ENCODE measurements at places on chromosomes 5 and 9. TPM values are rescaled to one million over a fixed set of nuclear protein-coding genes. Genes with fewer than 3 reads are reported as not detected.

DNA sequence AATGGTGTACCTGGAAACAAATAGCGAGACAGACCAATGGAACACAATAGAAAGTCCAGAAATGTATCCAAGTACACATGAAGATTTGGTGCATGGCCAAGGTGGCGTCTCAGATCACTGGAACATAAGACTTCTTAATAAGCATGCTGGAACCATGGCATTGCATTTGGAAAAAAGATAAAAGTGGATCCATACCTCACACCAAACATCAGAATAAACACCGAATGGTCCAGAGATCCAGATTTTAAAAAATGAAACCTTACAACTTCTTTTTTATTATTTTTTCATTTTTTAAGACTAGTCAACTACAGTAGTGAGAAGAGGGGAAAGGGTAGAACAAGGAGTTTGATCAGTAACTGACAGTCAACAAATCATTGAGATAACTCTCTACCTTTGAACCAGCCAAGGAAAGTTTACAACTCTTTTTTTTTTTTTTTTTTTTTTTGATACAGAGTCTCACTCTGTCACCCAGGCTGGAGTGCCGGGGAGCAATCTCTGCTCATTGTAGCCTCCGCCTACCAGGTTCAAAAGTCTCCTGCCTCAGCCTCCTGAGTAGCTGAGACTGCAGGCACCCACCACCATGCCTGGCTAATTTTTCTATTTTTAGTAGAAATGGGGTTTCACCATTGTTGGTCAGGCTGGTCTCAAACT, 8.8 kb upstream of the DUSP1 start:
- DNase-seq, result no peak

- no peak for DNase-seq
These were observed 340.3 kb downstream of the KDM4C start for GRCh38 chr9:7097785-7098752.

DNA sequence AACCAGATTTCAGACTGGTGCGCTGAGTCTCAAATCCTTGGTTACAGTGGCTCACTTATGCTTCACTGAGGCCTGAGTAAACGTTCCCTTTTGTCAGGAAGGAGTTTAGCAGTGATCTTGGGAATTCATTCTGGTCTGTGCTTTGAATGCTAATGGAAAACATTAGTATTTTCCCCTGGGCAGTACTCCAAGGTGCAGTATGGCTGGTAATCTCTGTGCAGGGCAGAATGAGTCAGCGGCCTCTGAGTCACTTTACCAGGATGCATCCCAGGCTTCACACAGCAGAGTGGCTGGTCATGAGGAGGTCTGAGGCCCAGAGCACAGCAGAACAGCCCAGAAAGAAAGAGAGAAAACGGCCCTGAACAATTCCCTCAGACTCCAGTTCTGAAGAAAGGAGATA, 54.0 kb downstream of the PCA3 start:
- DNase-seq, result peak; percentile 98

- no peak for DNase-seq
These were observed 56.1 kb downstream of the PTCH1 start for GRCh38 chr9:95460518-95461164.

GRCh38 chr9:68493541-68493940, 47.1 kb downstream of the TMEM252 start:
- no peak for DNase-seq

DNA sequence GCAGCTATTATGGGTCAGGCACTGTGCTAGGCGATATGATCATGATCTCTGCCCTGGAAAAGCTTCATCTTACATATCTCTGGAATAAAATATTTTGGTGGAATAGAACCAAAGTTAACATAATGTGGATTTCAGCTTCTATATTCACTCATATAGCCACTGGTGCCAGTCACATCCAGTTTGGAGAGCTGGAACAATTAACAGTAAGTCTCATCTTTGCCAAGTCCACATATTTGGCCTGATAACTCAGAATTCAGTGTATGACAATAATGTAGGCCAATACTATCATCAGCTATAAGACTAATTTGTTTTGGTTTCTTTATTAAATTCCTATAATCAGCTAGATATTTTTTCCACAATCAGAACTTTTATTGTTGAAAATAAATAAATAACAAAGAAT, 5.9 kb upstream of the FAM13B start:
- no peak for DNase-seq

- peak; percentile 63 for DNase-seq
These were observed 566.4 kb downstream of the RAB3C start for GRCh38 chr5:59149271-59149670.

DNA sequence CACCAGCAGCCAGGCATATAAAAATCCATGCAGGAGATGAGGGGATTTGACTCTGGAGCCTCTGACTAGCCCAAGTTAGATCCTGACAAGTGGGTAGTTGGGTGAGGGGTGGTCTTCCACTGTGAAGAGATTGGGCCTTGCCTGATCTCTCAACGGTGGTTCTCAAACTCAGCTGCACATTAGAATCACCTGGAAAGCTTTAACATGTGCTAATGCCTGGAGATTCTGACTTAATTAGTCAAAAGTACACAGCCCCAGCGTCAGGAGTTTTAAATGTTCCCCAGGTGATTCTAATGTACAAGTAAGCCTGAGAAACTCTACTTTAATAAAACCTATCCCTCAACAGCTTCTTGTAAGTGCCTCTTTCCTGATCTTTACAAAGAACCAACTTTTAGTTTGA, 57.5 kb downstream of the GCNT4 start:
- no peak for DNase-seq

GRCh38 chr5:133410335-133410828, 202.0 kb downstream of the FSTL4 start:
- no peak for DNase-seq

- DNase-seq, result peak; percentile 34
These were observed 52.4 kb upstream of the SYNPO start for GRCh38 chr5:150587856-150588595.

- DNase-seq, result no peak
These were observed 39.4 kb downstream of the SUSD1 start for GRCh38 chr9:112135706-112136105.

- DNase-seq, result peak; percentile 76
These were observed 114.3 kb upstream of the DAP start for GRCh38 chr5:10875201-10875768.

DNA sequence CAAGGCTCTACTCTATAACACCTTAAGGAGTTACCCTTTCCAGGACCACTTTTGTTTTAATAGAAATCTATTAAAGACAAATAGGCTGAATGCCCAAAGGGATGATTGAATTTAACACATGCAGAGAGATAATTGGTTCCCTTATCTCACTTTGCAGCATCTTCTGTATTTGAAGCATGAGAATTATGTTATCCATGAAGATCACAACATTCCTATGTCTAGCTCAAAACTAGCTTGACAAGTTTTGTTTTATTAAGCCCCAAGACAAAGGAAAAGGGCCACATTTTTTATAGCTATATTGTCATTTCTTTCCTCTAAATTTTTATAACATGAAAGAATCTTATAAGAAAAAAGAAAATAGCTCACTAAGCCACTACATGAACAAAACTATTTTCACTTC, 57.9 kb upstream of the FTMT start:
- DNase-seq, result no peak

DNA sequence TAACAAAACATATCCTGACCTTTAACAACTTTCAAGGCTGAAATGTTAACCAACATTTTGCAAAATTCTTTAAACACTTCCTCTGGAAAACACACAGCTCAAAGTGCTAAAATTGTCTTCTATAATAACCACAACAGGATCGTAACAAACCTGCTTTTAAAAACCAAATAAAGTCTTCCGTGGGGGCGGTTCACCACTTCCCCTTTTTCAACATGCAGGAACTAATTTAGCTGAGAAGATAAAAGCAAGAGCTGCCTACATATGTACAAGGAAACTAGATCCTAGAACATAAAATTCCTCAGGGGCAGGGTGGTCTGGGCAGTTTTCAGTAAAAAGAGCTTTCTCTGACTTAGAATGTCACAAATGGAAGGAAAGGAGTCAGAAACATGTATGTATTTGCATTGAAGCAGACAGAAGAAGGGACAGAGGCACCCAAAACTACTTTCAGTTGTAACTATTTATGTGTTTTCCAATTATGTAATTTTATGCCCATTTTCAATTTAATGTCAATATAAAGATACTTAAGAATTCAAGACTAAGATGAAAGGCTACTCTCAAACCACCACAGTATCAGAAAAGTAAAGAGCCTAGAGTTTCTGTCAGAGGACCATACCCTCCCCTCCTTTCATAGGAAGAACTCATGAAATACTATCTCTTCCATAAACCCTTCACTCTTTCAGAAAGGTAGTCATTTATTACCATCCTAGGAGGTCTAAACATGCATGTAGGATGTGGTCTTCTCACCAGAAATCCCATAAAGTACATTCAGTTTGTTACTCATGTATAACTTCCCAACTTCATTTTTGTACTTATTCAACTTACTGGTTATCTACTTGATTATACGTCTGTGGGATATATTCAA, 185.9 kb upstream of the RASA1 start:
- peak; percentile 10 for DNase-seq

DNA sequence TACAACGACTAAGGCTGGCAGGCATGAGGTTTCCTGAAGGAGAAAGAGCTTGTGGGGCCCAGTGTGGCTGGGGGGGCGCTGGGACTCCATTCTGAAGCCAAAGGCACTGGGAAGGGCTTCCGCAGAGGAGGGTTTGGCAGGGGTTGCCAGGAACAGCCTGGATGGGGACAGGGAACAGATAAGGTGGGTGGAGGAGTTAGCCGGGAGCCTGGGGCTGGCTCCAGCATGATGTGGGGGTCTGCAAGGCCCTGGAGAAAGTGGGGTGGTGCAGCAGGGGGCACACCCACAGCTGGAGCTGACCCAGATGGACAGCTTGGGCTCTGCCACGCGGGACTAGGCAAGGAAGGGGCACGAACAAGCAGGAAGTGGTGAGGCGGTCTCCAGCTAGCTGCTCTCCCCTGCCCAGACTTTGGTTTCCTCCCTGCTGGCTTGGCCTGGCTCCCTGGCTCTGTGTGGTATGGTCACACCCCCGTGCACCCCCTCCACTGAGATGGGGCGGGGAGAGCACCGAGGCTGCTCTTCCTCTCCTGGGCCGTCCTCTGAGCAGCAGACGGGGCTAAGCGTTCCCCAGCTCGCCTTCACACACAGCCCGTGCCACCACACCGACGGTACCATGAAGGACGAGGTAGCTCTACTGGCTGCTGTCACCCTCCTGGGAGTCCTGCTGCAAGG, at the start of gene LTC4S:
Gene LTC4S, plus strand, starts transcription at position 519 of the 672 bp plus-strand sequence. Its CDS starts 95 bp downstream, at position 614.
- DNase-seq, result no peak

GRCh38 chr5:54045077-54045792, 265.1 kb downstream of the ARL15 start:
- no peak for DNase-seq

GRCh38 chr5:114416254-114416653, 54.4 kb downstream of the KCNN2 start:
- no peak for DNase-seq

GRCh38 chr5:16586556-16586955, 30.2 kb downstream of the RETREG1 start:
- no peak for DNase-seq

MFAP3 gene
- total RNA-seq, result 58.9 TPM

NPR3 gene
- total RNA-seq, result not detected

PHF24 gene
- total RNA-seq, result not detected

FAM153A gene
- not detected for total RNA-seq

FOXI1 gene
- total RNA-seq, result not detected

SV2C gene
- under 0.01 TPM for total RNA-seq

PDE4D gene
- 14.6 TPM for total RNA-seq

Data from RPMI7951 (cell line).